Activated naive CD4-positive, alpha-beta T cell (primary cell): ENCODE measurements at places on chromosomes 12 and 14.

- DNase-seq, result no peak
Measured at GRCh38 chr14:31876741-31877140, 200.4 kb upstream of the ARHGAP5 start.

- DNase-seq, result no peak
Measured at GRCh38 chr12:59904874-59905521, 309.2 kb downstream of the SLC16A7 start.

GRCh38 chr12:99444859-99445316 is 202.7 kb upstream of the GARIN6 start:
- DNase-seq, result no peak

GRCh38 chr14:30751646-30752416 is 122.5 kb upstream of the COCH start:
- DNase-seq, result no peak

DNA sequence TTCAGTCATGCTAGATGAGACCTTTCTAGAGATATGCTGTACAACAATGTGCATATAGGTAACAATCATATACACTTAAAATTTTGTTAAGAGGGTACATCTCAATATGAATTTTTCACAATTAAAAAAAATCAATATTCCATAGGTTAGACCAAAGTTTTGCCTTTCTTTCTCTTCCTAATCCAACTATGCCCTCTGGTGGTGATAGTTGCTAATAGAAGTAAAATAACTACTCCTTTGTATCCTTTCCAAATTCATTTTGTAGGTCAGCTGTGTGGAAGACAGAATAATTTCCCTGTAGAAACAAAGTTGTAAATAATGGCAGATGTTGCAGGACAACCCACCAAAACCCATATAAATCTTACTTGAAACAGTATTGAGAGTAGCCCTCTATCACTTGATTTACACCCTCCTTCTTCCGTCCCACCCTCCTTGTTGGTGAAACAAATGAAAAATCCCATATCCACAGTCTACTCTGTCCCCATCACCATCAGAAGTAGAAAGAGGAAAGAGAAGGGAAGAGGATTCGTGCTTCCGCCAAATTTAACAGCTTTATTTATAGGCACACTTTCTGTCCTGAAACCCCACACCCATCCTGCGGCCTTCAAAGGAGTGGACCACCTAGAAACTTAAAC is 34.2 kb upstream of the KICS2 start:
- DNase-seq, result no peak

DNA sequence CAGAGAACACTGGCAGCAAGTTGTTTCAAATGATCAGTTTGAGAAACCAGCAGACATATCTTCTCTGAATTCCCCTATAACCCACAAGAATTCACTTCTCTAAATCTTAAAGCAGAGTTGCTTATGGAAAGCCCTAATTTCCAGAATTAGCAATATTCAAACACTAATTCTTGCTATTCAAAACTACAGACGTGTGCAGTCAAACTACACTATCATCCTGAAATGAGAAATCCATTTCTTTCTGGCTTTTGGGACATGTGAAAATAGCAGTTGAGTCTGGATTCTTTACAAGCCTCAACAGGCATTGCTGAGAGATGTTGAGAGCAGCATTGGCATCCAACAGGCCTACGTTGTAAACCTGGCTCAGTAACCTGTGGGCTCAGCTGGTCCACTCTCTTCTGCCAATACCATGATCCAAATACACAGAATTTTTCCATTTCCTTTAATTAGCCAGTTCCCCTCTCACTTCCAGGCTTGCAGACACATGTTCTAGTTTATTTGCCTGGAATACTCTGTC is 74.6 kb upstream of the TMTC1 start:
- DNase-seq, result no peak

- DNase-seq, result no peak
Measured at GRCh38 chr14:28113311-28113710, 653.3 kb upstream of the FOXG1 start.

DNA sequence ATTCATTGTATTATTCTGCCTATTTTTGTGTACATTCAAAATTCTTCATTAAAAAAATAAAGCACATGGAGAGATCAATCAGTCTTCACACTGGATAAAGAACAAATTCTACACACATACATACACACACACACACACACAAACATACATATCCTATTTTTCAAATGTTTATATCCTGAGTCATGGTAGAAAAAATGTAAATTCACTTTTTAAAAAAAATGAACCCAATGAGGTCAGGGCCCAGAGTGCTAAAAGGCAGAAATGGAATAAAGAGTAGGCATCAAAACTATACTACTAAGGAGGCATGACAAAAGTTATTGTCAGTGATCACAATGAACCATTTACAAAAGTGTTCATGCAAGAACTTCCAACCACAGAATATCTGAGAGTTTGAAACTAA is 17.3 kb downstream of the GALC start:
- no peak for DNase-seq

DNA sequence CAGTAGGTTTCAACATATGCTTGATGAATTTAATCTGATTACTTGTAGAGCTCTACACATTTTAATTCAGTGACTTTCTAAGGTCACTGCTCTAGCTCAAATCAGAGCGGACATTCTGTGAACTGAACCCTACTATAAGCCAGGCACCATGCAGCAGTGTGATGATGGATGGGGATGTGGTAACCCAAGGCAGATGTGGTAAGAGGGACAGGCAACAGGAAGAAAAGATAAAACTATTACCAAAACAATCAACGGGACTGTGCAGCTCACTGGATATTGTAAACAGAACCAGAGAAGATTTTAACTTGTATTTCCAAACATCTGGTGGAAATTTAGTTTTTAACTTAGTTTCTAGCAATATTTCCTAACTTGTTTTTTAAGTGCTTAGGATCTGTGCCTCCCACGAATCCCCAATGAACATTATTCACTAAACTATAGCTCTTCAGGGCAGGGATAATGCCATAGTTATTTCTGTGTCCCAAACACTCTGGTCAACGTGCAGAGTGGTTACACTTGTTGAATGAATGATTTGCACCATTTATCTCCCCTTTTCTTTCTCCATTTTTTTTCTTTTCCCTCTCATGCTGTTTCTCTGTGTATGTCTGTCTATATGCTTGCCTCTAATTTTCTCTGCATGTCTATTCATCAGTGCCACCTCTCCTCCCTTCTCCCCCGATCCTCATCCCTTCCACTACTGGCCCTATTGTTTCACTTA is 3.0 kb downstream of the ERO1A start:
- DNase-seq, result no peak

GRCh38 chr12:53701518-53702264 is 25.6 kb downstream of the CALCOCO1 start:
- peak; percentile 52 for DNase-seq

DNA sequence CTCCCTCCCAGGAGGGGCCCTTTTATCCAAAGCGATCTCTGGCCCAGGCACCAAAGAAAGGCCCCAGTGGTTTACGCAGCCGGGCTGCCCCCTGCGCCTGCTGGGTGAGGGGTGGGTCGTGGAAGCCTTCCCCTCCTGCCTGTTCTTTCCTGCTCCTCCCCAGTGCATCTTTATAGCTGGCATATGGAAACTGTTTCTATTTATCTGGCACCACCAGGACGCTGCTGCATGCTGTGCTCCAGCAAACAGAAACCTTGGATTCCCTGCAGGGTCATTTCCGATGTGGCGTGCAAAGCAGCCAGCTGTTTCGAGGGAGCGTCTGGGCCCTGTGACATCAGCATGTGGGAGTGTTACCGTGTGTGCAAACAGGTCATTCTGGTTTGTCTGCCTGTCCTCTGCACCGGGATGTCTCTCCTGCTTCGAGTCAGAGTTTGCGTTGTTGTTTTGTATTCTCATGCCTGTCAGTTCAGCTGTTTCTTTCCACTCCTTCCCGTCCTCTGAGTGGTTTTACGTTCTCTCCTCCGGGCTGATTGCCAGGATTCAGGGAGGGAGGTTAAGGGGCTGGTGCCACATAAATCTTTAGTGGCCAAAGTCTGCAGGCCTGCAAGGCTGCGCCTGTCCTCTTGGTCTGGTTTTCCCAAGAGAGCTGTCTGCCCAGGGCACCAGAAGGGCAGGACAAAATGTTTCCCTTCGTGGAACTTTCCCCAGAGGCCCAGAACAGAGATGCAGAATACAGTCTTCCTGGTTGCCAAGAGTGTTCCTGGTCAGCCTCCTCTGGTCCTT is 24.6 kb downstream of the TPCN1 start:
- DNase-seq, result no peak

DNA sequence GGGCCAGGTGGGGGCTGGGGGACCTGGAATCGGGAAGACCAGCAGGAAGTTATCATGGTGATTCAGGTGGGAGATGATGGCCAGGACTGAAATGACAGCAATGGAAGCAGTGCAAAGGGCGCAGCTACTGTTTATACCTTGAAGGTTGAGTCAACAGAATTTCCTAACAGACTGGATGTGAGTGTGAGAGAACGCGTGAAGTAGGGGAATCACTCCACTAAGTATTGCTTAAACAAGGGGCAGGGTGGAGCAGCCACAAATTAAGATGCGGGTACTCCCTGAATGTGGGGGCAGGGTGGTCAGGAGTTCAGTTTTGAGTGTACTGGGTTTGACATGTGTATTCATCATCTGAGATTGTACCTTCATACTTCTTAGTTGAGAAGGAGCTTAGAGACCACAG is 45.1 kb downstream of the MYF5 start:
- no peak for DNase-seq

GRCh38 chr12:12546314-12546772 is 16.3 kb downstream of the DUSP16 start:
- no peak for DNase-seq

DNA sequence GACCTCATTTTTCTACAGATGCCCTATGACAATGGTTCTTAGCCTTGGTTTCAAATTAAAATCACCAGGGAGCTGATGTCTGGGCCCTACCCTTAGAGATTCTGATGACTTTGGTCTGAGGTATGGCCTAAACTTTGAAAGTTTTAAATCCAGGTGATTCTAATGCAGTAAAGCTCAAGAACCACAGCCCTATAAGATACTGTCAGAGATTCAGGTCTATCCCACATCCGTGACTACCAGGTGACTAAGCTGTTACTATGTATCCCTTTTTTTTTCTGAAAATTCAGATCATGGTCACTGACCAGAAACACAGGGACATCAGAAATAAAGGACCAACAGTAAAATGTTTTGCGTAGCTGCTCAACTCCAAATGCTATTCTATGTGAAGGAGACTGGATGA is 148.8 kb upstream of the BMP4 start:
- DNase-seq, result no peak

- DNase-seq, result no peak
Measured at GRCh38 chr12:81617915-81618314, 141.2 kb downstream of the PPFIA2 start.
